ENCODE measurements at places on chromosomes 5 and 9.

- no peak for DNase-seq
Measured at GRCh38 chr5:120164986-120165385, 299.1 kb upstream of the PRR16 start.

- no peak for DNase-seq
Measured at GRCh38 chr5:9313751-9314150, 232.1 kb downstream of the SEMA5A start.

GRCh38 chr5:178766936-178767912, 36.8 kb upstream of the ZNF354A start:
- no peak for DNase-seq

DNA sequence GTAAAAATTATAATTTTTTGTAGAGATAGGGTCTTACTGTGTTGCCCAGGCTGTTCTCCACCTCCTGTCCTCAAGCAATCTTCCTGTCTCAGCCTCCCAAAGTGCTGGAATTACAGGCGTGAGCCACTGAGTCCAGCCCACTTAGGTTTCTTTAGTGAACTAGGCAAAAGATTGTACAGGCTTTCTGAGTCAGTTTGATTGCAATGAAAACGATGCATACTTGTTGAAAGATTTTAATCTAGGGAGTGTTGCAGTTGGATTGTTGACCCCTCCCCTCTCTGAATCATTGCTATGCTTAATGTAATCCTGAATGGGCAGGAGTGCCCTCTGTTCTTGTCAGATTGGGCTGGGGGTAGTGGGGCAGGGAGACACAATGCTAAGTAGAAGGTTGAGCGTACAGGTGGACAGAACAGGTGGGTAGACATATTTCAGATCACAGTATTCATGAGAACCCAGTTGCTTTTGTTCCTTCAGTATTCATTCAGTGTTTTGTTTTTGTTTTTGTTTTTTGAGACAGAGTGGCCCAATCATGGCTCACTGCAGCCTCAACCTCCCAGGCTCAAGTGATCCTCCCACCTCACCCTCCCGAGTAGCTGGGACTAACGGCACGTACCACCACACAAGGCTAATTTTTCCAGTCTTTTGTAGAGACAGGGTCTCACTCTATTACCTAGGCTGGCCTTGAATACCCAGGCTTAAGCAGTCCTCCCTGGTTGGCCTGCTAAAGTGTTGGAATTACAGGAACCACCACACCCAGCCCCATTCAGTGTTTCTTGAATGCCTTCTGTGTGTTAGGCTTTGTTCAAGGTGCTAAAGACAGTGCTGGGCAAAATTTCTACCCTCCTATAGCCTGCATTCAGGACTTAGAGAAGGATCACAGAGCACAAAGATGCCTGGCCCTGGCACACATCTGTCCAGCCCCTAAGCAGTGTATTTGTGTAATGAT, 70.1 kb downstream of the KIAA1958 start:
- DNase-seq: no peak

DNA sequence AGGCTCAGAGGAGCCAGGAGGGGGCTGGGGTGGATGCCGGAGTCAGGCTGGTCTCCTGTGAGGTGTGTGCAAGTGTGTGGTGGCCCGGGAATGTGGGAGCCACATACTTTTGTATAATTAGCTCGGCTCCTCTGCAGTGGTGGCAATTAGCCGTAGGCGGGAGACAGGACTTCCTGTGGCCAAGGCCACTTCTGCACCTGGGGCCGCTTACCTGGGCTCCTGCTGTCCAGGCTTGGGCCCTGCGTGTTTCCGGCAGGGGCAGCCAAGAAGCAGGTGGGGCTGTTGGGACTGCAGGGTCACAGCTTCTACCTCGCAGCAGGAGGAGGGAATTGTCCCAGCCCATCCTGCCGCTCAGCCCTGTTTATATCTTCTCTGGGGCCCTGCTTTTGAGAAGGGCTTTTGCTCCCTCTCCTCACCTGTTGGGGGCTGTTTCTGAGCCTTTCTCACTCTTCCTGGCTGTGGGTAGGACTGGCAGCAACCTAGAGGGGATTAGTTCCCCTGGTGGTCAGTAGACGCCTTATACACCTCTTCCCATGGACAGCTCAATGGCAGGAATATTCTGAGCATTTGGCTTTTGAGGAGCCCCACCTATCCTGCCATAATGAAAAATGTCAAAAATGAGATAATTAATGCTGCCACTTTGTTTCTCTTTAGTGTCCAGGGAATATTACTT, 145.4 kb upstream of the PITX1 start:
- DNase-seq: no peak

GRCh38 chr5:124801551-124801950, 55.1 kb upstream of the ZNF608 start:
- DNase-seq: no peak

DNA sequence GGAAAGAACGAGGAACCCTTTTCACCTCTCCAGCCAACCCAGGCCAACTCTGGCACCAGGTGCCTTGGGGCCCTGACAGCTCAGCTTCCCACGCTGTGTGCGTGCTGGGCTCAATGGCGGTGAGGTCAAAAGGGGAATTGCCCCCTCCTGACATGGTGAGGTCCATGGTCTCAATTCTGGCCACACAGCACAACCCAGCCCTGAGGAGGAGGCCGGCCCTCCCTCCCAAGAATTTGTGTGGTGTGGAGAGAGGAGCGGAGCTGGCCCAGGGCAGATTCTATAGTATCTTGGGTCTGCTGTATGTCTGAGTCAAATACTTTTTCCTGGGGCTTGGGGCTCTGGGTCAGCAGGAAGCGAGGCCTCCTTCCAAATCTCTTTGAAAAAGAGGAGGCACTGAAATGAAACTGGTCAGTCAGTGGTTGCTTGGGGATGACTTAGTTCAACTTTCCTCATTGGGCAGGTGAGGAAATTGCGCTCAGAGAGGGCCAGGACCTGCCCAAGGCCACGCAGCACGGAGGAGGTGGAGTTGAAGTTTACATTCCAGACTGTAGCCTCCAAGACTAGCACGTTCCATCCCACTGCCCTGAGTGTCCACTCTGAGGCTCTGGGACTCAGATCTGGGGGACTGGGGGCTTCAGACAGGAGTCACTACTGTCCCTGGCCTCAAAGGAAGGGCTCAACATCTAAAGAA, 15.6 kb downstream of the COL27A1 start:
- no peak for DNase-seq

GRCh38 chr9:123034881-123035510, 1.5 kb downstream of the GPR21 start:
- DNase-seq: no peak

DNA sequence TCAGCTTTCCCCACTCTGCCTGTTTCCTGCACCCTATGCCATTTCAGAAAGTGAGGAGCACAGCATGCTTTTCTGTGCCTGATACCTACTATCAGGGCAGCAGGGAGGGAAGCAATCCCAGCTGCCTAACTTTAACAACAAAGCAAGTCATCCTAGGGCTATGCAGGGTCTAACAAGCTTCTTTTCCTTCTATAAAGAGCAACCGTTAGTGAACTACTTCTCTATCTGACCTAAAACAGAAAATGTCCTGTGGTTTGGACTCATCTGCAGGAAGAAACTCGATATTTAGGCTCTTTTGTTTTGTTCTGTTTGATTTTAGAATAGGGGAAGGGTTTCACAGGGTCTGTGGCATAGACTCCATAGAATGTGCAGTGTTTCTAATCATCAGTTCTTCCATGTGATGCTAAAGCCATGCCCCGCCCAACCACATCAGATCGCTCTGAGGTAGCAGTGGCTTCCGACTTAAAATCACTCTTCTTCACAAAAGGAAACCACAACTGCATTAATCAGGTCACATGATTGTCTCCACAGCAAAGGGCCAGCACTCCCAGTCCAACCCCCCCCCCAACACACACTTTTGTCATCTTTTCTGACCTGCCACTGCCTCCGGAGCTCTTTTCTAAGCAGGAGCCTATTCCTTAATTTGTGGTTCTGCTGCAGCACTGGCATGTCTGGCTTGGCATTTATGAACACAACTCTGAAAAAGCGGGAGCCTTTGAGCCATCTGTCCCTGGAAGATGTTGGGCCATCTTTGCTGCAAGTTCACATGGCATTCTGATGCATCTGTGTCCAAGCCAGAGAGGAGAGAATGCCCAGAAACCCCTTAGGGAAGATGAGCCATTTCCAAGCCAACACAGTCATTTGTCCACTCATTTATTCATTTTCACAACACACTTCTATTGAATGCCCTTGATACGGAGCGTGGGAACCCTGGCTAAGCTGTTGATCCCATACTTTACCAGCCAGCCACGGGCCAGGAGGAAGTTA, 71.6 kb downstream of the CFAP90 start:
- DNase-seq: no peak
